Skin of body (tissue), 3 donors: ENCODE measurements at places on chromosomes 3 and 15. TPM values are rescaled to one million over a fixed set of nuclear protein-coding genes. Genes with fewer than 3 reads are reported as not detected.

Gene NTRK3
- total RNA-seq = 7.2 TPM

Gene CGNL1
- 23.5 TPM for total RNA-seq

Gene MASP1
- 26.5 TPM for total RNA-seq

Gene IGDCC3
- 0.69 TPM for total RNA-seq

Gene FBXO40
- total RNA-seq = 0.59 TPM

Gene CD96
- total RNA-seq = 2.0 TPM

Gene BCHE
- total RNA-seq = 28.8 TPM

Gene CHRFAM7A
- 1.4 TPM for total RNA-seq

Gene PP2D1
- not detected for total RNA-seq

Gene PXYLP1
- 24.2 TPM for total RNA-seq

Gene TTLL13
- total RNA-seq = not detected

Gene MED12L
- 1.5 TPM for total RNA-seq

Gene WDR49
- 0.49 TPM for total RNA-seq

Gene ADAMTS17
- total RNA-seq = 17.0 TPM

Gene CD200R1
- total RNA-seq = 6.3 TPM

Gene ITPKA
- total RNA-seq = 0.39 TPM

Gene ATP10A
- total RNA-seq = 11.7 TPM

Gene NOX5
- total RNA-seq = 0.39 TPM

Gene AGBL1
- 4.8 TPM for total RNA-seq

Gene NR1I2
- total RNA-seq = 0.10 TPM

Gene GPR160
- 4.6 TPM for total RNA-seq

Gene GOLGA8R
- 8.3 TPM for total RNA-seq
